ENCODE measurements at places on chromosomes 7 and 10.

- DNase-seq, result no peak
These were observed 191.4 kb downstream of the EBF3 start for GRCh38 chr10:129772468-129773358.

GRCh38 chr10:80196270-80196949, 8.9 kb downstream of the ANXA11 start:
- DNase-seq, result peak; percentile 81

DNA sequence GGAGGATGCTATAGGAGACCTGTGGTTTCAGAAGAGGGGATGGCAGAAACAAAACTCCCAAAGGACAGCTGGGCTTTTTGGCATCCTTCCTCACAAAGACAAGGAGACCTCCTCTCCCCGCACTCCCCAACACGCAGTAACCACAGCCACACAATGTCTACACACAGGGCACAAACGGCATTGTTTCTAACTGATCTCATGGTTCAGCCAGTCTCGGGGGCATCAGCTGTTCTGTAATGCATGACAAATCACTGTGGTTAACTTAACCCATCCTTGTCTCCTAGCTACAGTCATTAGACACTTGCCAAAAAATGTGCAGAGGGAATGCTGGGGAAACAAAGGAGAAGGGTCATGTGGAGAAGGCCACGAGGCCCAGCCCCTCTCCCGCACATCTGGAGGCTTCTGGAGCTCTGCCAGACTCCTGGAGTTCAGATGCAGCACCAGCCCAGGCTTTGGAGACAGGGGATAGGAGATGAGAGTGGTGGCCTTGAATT, 7.6 kb upstream of the ADAMTS14 start:
- no peak for DNase-seq

DNA sequence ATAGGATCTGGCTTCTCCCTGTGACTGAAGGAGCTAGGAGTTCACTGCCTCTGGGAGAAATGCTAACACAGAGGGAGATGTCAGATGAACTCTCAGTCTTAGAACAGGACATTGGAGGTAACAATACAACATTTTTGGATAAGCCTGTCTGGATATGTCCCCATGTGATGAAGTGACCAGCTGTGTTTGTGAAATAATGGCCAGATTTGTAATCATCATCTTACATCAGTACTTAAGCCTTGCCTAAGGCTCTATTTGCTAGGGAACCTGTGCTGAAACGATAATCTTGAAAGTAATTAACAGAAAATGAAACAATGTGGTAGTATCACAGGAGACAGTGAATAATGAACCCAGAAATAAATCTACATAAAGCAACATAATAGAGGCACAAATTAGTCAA, 56.2 kb downstream of the CRPPA start:
- no peak for DNase-seq

- no peak for DNase-seq
These were observed 5.0 kb downstream of the PTPRE start for GRCh38 chr10:127911867-127912257.

DNA sequence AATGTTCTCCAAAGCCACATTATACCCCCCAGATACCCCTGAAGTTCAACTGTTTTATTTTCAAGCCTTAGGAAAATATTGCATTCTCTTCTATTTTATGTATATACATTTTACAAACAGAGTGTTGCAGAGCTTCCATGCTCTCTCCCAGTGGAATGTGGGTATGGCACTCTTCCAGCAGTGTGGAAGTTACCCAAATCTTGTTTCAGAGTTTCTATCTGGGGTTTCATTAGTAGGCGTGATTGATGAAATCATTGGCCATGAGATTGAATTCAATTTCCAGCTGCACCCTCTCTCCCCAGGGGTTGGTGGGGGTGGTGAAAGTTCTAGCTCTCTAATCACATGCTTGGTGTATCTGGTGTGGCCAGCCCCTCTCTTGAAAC, 350.4 kb downstream of the RPS24 start:
- no peak for DNase-seq
